Heart left ventricle (tissue), 16 donors: ENCODE measurements at places on chromosomes 5 and 9. TPM values are rescaled to one million over a fixed set of nuclear protein-coding genes. Genes with fewer than 3 reads are reported as not detected.

PDE8B gene
- 9.3 TPM for total RNA-seq

HTR4 gene
- not detected for total RNA-seq

REXO4 gene
- total RNA-seq = 13.7 TPM

GPR151 gene
- not detected for total RNA-seq

SMIM33 gene
- total RNA-seq = not detected

C7 gene
- total RNA-seq = 69.8 TPM

TRAF1 gene
- total RNA-seq = 0.93 TPM

TMEM252 gene
- total RNA-seq = not detected

SLC34A3 gene
- not detected for total RNA-seq

ADAMTS19 gene
- total RNA-seq = not detected

C5orf34 gene
- total RNA-seq = 0.97 TPM

DNA sequence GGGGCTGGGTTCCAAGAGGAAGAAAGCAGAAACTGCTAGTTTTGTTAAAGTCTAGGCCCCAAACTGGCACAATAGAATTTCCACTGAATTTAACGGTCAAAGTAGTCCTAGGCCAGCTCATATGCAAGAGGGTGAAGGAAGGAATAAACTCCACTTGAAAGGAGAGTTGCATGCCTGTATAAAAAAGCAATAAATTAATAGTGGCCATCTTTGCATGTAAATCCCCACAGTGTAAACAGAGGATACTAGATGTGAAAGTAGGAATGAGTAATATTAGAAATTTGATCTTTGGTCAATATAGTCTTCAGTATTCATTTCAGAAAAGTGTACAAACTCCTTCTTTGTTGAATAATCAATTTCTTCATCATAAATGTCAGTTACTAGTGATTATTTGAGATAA, 403.1 kb downstream of the TMEM232 start:
- DNase-seq = no peak

- no peak for DNase-seq
Observed at GRCh38 chr5:39368116-39368515, 3.8 kb upstream of the C9 start.

DNA sequence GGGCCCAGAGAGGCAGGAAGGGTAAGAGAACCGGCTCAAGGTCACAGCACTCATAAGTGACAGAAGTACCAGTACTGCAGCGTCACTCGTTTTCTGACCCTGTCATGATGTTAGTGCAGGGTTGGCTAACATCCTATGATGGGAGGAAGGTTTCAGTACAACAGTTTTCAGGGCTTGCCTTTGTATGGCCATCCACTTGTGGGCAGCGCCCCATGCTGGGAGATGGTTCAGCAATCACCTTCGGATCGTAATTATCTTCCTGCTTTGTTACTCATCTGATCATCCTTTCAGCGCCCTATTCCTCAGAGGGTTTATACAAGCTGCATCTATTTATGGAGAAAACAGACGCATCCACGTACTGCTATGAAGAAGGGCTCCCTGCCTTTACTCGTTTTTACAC, 2.4 kb downstream of the MAP1B start:
- DNase-seq = peak; percentile 28

DNA sequence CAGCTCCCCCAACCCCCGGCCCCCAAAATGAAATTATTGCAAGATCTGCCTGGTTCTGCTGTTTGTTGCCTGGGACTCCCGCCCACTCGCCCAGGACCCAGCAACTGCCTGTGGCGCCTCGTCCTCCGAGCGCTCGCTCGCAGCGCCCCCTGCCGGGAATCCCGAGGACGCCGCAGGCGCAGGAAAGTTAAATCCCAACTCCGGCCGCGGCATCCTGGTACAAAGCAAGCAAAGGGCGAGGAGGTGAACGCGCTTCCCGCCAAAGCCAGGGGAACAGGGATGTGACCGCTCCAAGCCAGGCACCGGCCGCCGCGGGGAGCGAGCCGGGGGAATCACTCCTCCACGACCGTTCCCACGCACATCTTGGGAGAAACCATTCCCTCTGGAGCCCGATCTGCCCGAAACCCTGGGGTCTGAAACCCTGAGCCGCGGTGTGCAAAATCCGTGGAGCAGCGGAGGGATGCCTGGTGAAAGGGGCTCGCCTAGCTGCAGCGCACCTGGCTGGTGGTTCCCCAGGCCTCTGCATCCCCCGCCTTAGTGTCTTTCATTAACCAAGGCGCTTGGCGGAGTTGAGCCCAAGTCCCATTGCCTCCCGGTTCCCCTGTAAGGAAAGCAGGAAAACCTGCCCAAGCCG, 1.3 kb downstream of the SEMA5A start:
- DNase-seq = peak; percentile 87

- DNase-seq = no peak
Observed at GRCh38 chr5:125226825-125227224, 480.4 kb upstream of the ZNF608 start.

DNA sequence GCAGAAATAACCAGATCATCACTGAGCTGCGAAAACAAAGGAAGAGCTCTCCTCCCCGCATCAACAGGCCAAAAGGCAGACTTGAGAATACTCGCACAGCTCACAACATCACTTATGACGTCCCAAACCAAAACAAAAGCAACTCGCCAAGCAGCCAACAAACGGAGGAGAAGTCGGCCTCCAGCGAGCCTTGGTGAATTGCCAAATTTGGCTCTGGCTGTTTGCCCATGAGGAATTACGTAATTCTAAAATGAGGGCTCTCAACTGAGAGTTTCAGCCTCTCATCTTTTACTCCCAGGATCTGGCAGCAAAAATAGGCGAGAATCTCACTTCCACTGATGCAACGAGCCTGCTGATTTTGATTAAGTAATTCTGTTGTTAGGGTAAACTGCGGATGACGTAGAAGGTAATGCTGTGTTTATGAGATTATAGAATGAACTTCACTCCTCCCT, 51.7 kb upstream of the SEMA6A start:
- DNase-seq = peak; percentile 73

DNA sequence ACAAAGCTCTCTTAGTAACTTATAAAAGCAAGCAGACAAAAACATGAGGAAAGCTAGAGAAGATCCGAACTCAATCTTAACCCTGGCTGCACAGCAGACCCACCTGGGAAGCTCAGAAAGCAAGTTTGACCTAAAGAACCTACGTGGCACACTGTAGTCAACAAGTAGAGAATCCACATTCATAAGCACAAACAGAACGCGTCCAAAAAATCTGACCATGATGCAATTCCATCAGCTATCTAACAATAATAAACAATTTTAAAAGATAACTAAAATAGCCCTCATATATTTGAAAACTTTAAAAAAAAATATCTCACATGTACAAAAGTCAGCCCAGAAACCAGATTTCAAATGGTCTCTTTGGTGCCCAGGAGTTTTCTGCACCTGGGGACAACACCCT, 4.6 kb downstream of the LMAN2 start:
- DNase-seq = no peak

GRCh38 chr9:112279501-112279900, 53.9 kb downstream of the PTBP3 start:
- no peak for DNase-seq

GRCh38 chr9:81244631-81245030, 444.7 kb downstream of the TLE1 start:
- no peak for DNase-seq

GRCh38 chr9:95302479-95302878, 15.0 kb downstream of the FANCC start:
- no peak for DNase-seq

GRCh38 chr5:86542532-86542931, 75.2 kb upstream of the COX7C start:
- DNase-seq = no peak

DNA sequence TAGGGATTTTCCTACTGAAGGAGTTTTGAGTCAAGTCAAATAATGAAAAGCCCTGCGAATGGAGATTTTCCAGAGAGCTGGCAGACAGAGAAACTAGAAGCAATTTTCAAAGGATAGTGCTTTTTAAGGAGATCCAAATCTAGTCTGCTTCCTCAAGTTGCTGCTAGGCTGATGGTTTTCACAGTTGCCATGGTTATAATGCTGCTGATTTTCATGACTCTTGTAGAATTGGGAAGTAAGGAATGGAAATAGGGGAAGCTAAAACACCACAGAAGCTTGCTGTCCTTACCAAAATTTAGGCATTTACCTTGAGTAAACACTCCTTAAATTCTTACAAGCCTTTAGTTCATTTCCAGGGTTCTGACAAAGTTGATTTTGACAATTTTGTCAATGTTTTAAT, 30.1 kb upstream of the HAPLN1 start:
- no peak for DNase-seq

GRCh38 chr9:97307500-97308163, at the start of gene CCDC180:
Gene CCDC180 (plus strand): TSS chr9:97307659. CDS start chr9:97308064, 405 bp downstream.
- DNase-seq = peak; percentile 44

GRCh38 chr9:125527471-125528002, 179.5 kb downstream of the MAPKAP1 start:
- no peak for DNase-seq

DNA sequence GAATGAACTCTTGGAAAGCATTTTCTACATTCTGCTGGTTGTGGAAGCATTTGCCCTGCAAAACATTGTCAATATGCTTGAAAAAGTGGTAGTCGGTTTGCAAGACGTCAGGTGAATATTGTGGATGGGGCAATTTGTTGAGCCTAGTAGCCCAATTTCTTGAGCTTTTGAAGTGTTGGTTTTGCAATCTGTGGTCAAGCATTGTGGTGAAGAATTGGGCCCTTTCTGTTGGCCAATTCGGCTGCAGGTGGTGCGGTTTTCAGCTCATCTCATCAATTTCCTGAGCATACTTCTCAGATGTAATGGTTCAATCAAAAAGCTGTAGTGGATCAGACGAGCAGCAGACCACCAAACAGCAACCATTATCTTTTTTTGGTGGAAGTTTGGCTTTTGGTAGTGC, 426.8 kb upstream of the CDH9 start:
- DNase-seq = no peak

DNA sequence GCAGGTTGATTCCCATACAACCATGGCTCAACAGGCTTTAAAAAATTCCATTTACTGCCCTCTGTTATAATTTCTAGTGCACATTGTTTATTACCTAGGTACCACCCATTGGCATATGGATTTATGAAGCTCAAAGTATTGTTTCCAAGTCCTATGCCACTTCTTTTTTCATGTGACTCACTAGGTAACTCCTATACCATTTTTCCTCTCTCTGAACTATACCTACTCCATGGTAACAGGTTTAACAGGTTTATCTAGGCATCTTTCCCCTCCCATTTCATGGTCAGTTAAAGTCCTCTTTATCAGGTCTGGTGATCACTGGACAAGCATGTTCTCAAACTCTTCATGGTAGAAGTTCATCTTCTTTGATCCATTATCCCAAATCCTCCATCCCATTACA, 49.6 kb upstream of the ABCA1 start:
- no peak for DNase-seq

DNA sequence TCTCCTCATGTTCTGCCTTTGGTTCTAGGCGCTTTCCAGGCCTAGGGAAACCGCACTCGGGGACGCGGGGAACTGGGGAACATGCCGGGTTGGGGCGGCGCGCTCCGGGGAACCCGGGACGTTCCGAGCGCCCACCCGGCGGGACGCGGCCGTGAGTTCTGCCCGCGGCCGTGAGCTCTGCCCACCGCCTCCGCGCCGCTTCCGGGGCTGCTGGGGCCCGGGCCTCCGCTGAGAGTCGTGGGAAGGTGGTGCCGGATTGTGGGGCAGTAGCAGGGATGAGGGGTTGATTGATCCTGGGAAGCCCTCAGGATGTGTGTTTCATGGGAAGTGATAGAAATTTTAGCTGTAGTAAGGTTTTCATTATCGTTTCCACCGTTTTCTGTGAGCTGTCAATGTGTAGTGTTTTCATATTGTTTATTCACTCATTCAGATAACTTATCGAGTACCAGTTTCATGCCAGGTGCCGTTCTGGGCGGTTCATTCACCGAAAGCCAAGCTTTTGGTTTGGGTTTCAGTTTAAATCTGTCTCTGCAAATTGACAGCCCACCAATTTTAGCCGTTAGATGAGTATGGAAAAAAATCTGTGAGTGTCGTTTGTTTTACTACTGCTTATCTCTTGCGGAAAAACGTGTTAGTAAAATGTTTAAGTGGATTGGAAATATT, 657 bp downstream of the MTRR start:
- no peak for DNase-seq

DNA sequence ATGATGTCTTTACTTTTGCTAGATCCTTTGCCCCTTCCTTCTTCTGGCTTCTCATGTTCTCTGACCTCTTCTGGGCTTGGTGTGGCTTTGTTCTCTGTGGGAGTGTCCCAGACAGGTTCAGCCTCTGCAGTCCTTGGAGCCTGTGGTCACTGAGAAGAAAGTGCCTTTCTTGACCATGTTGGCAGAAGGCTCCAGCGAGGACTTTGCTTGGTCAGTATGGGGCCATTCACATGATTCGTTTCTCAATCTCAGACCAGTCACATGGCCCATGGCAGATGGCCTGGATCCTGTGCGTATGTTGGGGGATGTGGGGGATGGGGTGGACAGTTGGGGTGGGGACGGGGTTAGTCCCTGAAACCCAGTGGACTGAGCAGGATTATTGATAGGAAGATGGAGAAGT, 274.1 kb downstream of the ARHGAP26 start:
- DNase-seq = no peak

- DNase-seq = peak; percentile 81
Observed at GRCh38 chr5:14153932-14154731, 11.0 kb downstream of the TRIO start.

DNA sequence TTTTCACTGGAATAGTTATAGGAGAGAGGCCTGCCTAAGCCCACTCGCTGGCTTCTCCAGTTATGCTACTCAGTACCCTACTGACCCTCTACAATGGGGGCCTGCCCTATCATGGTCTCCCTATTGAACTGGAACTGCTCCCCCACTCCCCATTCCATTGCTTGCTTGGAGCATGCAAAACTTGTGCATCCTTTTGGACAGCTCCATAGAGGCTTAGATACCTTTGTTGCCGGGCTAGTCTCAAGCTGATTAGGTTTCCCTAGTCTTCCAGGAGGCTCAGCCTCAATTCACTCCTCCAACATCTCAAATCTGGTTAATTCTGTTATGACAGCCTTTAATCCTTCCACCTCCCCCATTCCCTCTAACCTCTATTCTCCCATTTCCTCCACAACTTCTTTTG, 39.9 kb downstream of the KIF24 start:
- no peak for DNase-seq

DNA sequence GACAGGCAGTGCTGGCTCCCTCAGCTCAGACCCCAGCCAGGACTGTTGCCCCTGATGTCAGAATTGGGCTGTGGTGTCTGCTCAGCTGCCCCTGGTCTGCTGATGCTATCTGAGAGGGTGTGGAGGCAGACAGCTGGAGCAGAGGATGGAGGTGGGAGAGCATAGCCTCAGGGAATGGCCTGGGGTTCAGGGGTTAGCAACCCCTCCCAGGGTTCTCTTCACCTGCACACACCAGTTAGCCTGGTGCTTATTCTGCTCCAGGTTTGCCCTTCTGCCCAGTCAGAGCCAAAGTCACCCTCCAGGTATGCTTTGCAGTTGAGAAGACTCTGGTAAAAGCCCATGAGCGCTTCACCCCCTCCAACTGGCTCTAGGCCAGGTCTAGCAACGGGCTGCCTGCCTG, 109.8 kb downstream of the SAXO1 start:
- DNase-seq = no peak

GRCh38 chr5:175688352-175689146, 30.7 kb downstream of the HRH2 start:
- DNase-seq = no peak

DNA sequence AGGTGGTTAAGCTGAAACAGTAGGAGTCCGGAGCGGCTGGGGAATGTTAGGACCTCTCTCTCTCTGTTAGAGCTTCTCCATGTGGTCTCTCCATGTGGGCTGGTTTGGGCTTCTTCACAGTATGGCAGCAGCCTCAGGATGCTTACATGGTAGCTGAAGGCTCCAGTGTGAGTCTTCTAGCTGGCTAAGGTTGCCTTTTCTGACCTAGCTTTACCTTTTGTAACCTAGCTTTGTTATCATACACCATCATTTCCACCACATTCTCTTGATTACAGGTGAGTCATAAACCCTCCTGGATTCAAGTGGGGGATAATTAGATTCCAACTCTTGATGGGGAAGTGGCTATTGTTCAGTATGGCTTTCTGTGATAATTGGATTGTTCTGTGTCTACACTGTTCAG, 98.5 kb downstream of the MTREX start:
- DNase-seq = no peak
